ENCODE measurements at places on chromosomes 7 and 10. TPM values are rescaled to one million over a fixed set of nuclear protein-coding genes. Genes with fewer than 3 reads are reported as not detected.

CABCOCO1 gene
- 0.19 TPM for total RNA-seq

LLCFC1 gene
- total RNA-seq, result not detected

CALML5 gene
- total RNA-seq, result not detected

PTPRN2 gene
- total RNA-seq, result 0.76 TPM

SPDYE3 gene
- not detected for total RNA-seq

STEAP4 gene
- 0.07 TPM for total RNA-seq

DPP6 gene
- total RNA-seq, result not detected

GNAT3 gene
- not detected for total RNA-seq

EIF5AL1 gene
- 2.3 TPM for total RNA-seq

CFTR gene
- total RNA-seq, result not detected

MYH16 gene
- 0.50 TPM for total RNA-seq
